ENCODE measurements at places on chromosomes 7 and 10. TPM values are rescaled to one million over a fixed set of nuclear protein-coding genes. Genes with fewer than 3 reads are reported as not detected.

- DNase-seq = no peak
These were observed 175.5 kb upstream of the ZMIZ1 start for GRCh38 chr10:78893217-78893616.

DNA sequence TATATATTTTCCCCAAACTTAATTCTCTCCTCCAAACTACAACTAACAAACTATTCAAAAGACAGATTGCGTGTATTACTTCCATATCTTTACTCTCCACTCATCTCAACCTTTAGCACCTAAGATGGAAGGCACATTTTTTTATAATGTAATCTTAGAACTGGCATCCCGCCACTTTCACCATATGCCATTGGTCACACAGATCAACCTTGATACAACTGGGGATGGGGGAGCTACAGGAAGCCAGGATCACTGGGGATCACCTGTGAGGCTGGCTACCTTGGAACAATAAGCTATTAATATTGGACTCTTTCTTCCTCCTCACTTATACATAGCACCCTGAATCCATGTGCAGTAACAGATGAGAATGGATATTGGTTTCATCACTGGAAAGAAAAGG lies 469.6 kb upstream of the LRRN3 start:
- no peak for DNase-seq

DNA sequence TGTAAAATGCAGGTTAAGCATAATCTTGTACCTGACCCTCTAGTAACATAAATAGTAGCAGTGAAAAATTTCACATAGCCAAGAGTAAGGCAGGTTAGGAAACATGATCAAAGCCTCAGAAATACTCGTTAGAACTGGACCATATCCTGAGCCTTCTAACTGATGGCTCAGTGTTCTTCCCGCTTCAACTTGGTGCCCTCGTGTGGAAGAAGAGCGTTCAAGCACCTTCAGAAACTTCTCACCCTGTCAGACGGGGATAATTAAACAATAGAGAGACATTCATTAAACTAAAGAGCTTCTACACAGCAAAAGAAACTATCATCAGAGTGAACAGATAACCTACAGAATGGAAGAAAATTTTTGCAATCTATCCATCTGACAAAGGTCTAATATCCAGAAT lies 124.5 kb downstream of the MYOF start:
- no peak for DNase-seq

DNA sequence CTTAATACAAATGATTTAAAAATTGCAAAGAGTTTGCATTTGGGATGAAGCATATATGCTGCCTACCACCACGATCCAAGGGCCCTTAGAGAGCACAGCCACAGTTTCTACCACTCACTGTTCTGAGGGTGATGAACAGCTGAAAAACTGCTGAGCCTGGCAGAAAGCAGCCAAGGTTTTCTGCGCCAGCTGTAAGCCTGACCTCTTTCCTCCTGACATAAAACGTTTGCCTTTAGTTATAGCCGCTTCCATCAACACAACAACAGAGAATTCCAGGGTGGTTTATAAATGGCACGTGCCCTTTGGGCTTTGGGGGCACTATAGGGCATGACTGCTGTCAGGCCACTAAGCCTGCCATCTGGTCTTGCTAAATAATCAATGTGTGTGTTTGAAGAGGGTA lies 222.8 kb downstream of the RELN start:
- DNase-seq = no peak

- DNase-seq = no peak
These were observed 878 bp downstream of the GLRX3 start for GRCh38 chr10:130137090-130137448.

- DNase-seq = no peak
These were observed 1.5 kb upstream of the ELN start for GRCh38 chr7:74026406-74026902.

Gene ZP3
- polyA plus RNA-seq = 3.3 TPM

Gene ASB13
- 31.0 TPM for polyA plus RNA-seq
